ENCODE measurements at places on chromosomes 3 and 15.

GRCh38 chr3:194220901-194221326, 85.0 kb downstream of the HES1 start:
- no peak for DNase-seq

DNA sequence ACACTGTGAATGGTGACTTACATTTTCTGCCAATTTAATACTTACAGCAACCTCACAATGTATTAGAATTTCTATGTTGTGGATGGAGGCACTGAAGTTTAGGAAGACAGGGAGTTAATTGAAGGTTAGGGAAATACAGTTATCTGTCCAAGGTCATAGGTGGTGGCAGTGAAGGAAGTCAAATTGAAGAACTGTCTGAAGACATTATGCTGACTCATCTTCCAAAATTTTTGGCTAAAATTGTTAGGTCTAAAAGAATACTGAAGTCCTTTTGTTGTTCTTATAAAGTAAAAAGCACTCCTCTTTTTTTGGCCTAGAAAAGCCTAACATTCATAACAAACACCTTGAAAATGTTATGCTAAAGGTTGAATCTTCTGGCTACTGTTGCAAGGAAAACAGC, 27.7 kb downstream of the EMC4 start:
- DNase-seq = no peak

- no peak for DNase-seq
These were observed 20.4 kb upstream of the FGF12 start for GRCh38 chr3:192747746-192748145.

DNA sequence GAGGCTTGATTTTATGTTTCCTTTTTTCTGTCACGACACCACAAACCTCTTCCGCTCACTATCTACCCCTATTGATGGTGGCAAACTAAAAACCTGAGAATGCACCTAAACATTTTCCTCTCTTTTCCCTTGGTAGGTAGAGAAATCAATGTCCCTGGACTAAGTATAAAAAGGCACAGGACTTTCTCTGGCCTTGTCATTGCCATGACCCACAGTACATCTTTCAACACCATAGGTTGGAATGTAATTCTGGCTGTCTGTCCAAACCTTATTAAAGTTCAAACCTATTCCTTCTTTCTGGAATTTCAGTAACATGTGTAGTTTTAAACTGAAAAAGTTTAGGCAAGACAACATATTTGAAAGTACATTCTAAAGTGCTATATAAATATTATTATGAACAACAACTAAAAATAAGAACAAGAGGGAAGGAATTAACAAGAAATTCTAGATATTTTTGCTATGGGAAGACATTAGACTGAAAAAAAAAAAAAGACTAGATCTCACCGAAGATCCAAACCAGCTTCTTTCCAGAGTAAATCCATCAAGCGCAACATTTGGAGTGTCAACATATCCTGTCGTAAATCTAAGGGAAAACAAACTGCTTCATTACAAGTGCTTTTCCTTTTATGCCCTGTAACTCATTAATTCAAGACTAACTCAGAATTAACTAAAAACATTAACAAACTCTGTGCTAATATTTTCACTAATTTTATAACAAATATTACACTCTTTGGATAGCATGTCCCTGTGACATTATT, 73.1 kb downstream of the FAIM start:
- no peak for DNase-seq

DNA sequence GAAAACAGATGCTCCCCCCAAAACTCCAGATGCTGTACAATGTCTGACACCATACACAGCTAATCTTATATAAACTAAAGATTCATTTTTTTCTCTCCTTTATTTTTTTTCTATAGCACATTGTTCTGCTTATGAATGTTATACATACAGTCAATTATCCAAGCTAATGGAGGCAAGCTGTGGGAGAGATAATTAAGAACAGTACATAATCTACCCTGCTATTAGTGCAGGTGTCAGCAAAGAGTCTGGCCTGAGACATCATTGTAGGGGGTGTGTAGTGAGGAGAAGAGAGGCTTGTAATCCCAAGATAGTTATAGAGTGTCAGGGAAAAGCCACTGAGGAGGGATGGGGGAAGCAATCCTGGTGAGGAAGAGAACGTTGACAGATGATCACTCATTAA, 25.4 kb upstream of the CHMP2B start:
- no peak for DNase-seq

DNA sequence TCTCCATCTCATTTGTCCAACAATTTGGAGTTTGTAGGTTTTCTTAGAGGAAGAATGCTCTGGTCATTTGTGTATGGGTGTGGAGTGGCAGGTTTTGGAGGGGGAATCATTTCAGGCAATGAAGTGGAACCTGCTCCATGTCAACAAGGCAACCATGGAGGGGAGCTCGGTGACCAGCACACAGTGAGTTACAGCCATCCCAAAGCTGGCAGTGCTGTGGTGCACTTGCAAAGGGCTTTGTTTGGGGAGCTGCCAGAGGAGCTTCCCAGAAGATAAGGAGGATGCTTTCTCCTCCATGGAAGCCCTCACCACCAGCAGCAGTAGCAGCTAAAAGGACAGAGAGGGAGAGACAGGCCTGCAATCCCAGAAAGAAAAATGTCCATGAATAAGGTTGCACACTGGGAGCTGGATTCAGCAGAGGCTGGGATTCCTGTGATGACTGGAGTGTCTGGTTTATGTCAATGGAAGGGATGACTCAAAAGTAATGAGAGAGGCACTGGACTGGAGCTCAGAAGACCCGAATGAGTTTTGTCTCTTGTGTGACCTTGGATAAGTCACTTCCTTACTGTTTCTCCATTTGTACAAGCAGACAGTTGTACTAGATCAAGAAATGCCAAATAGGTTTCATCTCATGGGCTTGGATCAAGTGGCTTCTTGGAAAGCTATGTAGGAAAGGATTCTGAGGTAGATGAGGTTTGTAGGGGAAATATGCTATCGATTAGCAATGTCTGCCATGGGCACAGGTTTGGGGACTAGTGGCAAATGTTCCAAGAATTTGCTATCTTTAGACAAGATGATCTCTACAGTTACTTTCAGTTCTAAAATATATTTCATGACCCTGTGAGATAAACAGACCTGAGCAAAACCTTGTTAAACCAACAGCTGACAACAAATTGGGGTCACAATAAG, 27.2 kb upstream of the UBE2Q2 start:
- DNase-seq = no peak

DNA sequence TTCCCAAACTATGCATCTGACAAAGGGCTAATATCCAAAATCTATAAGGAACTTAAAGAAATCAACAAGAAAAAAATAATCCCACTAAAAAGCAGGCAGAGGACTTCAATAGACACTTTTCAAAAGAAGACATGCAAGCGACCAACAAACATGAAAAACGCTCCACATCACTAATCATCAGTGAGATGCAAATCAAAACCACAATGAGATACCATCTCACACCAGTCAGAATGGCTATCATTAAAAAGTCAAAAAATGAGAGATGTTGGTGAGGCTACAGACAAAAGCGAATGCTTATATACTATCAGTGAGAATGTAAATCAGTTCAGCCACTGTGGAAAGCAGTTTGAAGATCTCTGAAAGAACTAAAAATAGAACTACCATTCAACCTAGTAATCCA, 20.2 kb downstream of the CFAP44 start:
- no peak for DNase-seq

DNA sequence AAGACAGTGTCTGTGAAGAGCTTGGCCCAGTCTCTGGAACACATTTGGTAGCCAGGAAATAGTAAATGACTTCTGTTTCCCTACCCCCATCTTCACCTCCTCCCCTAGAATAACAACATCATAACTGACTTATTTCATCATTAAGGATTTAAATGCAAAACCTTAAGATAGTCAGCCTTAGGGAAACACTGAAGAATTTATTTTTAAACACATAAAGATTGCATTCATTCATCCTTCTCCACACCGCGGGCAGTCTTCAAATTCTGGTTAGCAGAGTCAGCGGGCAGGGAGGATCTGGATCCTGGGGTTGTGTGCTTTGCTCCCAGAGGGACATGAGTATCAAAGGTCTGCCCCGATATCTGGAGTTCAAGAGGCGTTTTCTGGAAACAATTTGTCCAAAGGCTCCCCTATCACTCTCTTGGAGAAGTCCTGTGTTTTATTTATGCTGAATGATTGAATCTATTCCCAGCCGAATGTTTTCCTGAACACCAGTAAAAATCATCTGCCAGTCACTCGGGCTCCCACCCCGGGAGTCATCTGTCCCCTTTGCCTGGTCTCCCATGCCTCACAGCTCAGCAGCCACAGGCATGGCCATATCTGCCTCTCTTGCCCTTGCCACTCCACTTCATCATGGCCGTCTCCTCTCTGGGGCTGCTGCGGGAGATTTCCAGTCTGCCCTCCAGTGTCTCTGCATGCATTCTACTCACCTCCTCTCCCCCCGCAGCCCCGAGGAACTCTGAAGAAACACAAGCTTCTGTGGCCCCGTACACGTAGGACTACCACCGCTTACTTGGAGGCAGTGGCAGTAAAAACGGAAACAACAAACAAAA, 234.7 kb upstream of the CTDSPL start:
- no peak for DNase-seq

GRCh38 chr3:101677436-101678286, 729 bp upstream of the ZBTB11 start:
- DNase-seq = peak; percentile 26

DNA sequence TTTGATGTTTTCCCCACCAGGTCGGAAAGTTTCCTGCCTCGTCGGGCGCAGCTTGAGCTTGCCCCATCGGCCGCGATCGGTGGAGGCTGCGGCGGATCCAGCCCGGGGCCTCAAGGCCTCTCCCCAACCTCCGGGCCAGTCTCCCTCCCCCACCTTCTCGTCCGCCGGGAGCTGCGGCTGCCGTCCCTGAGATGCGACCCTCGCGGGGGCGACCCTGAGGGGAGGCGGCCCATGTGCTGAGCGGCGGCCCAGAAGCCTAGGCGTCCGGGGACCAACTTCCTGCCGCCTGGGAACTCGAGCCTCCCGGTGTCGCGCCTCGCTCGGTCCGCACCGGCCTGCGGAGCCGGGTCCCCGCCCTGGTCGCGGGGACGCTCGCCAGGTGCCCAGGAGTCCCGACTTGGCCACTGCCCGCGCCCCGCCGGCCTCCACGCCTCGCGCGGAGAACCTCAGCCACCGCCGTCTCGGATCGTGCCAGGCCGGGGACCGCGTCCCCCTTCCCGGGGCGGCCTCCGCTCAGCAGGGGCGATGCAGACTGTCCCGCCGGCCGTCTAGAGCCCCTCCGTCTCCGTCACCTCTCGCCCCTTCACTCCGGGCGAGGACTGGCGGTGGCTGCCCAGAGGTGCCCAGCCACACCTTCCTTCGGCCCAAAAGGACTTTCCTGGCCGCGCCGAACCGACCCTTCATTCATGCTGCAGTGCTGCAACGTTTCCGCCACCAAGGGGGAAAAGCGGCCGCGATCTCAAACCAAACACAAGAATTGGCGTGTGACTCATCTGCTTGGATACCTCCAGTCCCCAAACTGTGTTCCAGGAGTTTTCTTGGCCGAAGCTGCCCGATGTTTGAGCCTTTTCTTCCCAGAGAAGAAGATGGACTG, 656 bp downstream of the SLMAP start:
- DNase-seq = peak; percentile 27

- no peak for DNase-seq
These were observed 58.9 kb downstream of the LMCD1 start for GRCh38 chr3:8560366-8561007.

GRCh38 chr3:73552700-73553099, 72.0 kb downstream of the PDZRN3 start:
- no peak for DNase-seq

- no peak for DNase-seq
These were observed 63.9 kb downstream of the IQSEC1 start for GRCh38 chr3:13009132-13009945.

GRCh38 chr15:31158858-31159569, 57.5 kb upstream of the TRPM1 start:
- DNase-seq = no peak

- no peak for DNase-seq
These were observed 880 bp upstream of the ARMC8 start for GRCh38 chr3:138186221-138186620.

- DNase-seq = no peak
These were observed 98.9 kb downstream of the HMG20A start for GRCh38 chr15:77519540-77519939.

DNA sequence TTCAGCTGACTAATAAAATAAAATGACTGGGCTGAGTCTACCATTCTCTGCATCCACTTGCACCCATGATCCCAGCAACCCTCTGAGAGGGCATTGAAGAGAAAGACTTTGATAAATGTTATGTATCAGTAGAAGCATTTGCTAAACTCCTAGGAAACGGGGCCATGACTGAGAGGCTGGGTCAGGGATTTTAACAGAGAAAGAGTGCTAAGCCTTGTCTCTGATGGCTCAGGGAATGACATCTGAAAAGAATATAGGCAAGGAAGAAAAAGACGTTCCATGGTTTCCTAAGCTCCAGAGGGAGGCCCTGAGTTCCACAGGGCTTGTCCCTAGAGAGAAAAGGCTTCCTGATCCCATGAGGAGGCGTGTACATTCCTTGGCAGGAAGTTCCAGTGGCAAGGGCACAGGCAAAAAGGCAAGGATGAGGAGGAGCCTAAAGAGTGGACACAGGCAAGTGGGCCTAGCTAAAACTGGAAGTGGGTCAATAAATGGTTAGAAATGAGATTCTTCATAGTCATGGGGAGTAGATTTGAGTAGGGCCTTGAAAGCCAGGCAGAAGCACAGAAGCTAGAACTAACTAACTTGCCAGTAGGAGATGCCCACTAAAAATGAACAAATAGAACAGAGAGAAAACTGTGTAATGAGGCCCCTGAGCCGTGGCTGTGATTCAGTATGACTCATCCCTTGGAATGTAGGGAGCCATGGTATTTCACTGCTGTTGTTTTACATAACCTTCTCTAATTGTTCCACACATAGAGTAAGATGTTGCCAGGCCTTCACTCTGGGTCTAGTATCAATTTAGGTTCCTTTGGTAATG, 44.9 kb upstream of the MANF start:
- DNase-seq = no peak

DNA sequence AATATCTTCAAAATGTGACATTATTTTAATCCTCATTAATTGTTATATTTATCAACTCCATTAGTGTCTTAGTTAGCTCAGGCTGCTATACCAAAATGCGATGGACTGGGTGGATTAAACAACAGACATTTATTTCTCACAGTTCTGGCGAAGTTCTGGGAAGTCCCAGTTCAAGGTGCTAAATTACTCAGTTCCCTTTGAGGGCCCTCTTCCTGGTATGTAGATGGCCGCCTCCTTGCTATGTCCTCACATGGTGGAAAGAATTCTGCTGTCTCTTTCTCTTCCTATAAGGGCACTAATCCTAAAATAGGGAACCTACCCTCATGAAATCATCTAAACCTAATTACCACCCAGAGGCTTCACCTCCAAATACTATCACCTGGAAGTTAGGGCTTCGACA, 38.8 kb upstream of the DUT start:
- no peak for DNase-seq

DNA sequence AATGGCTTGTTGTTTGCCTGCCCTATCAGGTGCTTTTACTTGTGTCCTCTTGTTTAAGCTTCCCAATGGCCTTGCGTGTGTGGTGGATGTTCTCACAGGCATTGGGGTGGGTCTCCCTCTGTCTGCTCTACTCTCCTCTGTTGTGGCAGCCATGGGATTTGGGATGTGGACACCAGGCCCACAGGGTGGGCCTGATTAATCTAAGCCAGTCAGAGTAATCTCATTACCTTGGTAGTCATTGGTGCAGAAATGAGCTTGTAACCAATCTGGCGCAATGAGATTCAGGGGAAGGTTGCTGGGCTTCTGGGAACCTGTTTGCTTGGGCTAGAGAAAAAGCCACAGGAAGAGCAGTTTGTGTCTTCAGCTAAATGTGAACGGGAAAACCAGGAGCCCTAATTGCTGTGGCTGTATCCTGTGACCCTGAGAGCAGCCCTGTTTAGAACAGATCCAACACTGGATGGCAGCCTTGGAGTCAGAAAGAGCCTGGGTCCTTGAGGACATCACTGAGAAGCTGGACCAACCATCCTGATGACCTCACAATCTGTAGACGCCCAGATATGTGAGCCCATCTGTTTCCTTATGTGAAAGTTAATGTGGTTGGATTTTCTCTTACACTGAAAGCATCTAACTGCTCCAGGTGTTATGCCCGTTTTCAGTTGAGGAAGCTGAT, 157.3 kb upstream of the UBE2E1 start:
- peak; percentile 12 for DNase-seq
